CD14-positive monocyte (primary cell): ENCODE measurements at places on chromosomes 5 and 9.

DNA sequence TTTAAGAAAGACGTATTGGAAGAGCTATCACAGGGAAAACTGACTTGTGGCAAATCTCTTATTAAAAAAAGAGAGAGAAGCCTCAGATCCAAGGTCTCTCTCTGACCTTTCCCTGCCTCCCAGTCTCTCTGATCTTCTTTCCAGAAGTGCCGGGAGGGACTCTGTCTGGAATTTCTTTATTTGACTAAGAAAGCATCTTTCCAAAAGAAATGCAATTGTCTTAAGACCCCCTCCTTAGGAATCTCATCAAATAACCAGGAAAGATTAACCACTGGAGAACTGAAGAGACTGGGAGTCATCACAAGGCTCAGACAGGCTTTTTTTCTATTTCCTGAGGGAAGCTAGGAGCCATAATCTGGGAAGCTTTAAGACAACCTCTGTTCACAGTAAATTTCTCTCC lies 4.6 kb downstream of the C1QTNF3 start:
- no peak overlapping the region for H3K4me3 ChIP-seq
- no peaks in the 10 kb centered on the region for H3K27me3 ChIP-seq
- H3K36me3 ChIP-seq = peaks cover 4% of the 10 kb centered on the region
- peaks cover 12% of the 10 kb centered on the region for H3K4me1 ChIP-seq
- DNase-seq = no peak

GRCh38 chr5:68770551-68770950 lies 323.3 kb upstream of the SLC30A5 start:
- H3K27ac ChIP-seq = no peak overlapping the region
- no peak for DNase-seq
- no peaks in the 10 kb centered on the region for H3K4me1 ChIP-seq
- no peaks in the 10 kb centered on the region for H3K36me3 ChIP-seq
- no peak overlapping the region for H3K4me3 ChIP-seq

- H3K27ac ChIP-seq = peak overlapping the region; percentile 99
- H3K36me3 ChIP-seq = no peaks in the 10 kb centered on the region
- H3K27me3 ChIP-seq = no peaks in the 10 kb centered on the region
- H3K4me1 ChIP-seq = peaks cover 100% of the 10 kb centered on the region
- no peak overlapping the region for H3K4me3 ChIP-seq
- peak; percentile 97 for DNase-seq
Measured at GRCh38 chr9:129343424-129344375, 165.6 kb upstream of the IER5L start.

GRCh38 chr5:172278356-172278755 lies 5.2 kb downstream of the UBTD2 start:
- no peak for DNase-seq
- no peaks in the 10 kb centered on the region for H3K36me3 ChIP-seq
- H3K4me1 ChIP-seq = peaks cover 49% of the 10 kb centered on the region
- H3K27me3 ChIP-seq = no peaks in the 10 kb centered on the region
- no peak overlapping the region for H3K27ac ChIP-seq

- H3K4me1 ChIP-seq = peaks cover 8% of the 10 kb centered on the region
- no peak overlapping the region for H3K4me3 ChIP-seq
- H3K36me3 ChIP-seq = no peaks in the 10 kb centered on the region
- no peak overlapping the region for H3K27ac ChIP-seq
Measured at GRCh38 chr9:81619353-81620001, 69.9 kb downstream of the TLE1 start.

DNA sequence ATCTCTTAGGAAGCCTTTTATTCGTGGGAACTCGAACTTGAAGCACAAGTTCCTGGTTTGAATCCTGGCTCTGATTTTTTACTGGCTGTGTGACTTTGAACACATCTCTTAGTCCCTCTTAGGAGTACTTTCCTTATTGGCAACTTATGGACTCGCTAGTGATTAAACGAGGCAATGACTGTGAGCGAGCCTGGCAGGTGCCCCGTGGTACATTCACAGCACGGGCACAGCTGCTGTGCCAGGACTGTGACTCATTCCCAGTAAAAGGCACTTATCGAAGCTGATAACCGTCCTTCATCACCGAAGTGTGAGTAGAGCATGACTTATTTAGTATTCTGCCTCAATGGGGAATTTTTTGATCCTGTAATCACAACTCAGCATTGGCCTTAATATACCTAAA lies 22.7 kb downstream of the CFAP90 start:
- no peak overlapping the region for H3K27ac ChIP-seq
- H3K36me3 ChIP-seq = no peaks in the 10 kb centered on the region
- no peaks in the 10 kb centered on the region for H3K27me3 ChIP-seq
- H3K4me1 ChIP-seq = no peaks in the 10 kb centered on the region
- DNase-seq = no peak

DNA sequence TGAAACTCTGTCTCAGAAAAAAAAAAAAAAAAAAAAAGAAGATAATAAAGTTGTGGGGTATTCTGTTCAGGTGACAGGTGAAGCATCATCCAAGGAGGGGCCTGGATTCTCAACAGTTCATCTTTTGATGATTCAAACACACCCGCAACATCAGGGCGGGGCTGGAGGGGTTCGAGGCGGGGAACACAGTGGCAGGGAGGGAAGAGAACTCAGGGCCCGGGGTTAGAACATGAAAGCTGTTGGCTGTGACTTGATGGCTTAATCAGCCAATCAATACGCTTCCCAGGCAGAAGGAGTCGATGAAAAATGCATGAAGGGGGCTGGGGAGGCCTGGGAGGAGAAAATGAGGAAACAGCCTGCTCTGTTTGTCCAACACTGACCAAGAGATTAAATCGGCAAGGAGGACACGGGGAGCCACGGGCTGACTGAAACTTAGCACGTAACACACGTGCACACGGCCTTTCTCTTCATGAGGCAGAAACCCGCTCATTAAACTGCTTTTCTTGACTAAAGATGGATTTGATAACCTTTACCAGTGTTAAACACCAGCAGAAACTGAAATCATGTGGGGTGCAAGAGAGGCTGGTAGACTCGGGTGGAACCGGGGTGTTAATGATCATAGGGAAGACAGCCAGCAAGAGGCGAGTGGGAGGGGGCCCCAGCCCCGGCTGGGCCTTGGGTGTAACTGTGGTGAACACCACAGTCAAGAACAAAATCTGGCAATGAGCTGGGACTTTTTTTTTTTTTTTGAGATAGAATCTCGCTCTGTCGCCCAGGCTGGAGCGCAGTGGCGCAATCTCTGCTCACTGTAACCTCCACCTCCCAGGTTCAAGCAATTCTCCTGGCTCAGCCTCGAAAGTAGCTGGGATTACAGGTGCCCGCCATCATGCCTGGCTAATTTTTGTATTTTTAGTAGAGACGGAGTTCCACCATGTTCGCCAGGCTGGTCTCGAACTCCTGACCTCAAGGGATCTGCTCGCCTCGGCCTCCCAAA lies 105.7 kb upstream of the RAPGEF1 start:
- no peaks in the 10 kb centered on the region for H3K36me3 ChIP-seq
- no peaks in the 10 kb centered on the region for H3K4me1 ChIP-seq
- H3K27me3 ChIP-seq = no peaks in the 10 kb centered on the region
- no peak overlapping the region for H3K27ac ChIP-seq
- DNase-seq = no peak

- H3K27ac ChIP-seq = no peak overlapping the region
- no peaks in the 10 kb centered on the region for H3K27me3 ChIP-seq
- no peak for DNase-seq
- H3K4me3 ChIP-seq = no peak overlapping the region
- peaks cover 22% of the 10 kb centered on the region for H3K36me3 ChIP-seq
- no peaks in the 10 kb centered on the region for H3K4me1 ChIP-seq
Measured at GRCh38 chr5:78213799-78214198, 80.7 kb downstream of the AP3B1 start.

- H3K4me1 ChIP-seq = peaks cover 28% of the 10 kb centered on the region
- no peaks in the 10 kb centered on the region for H3K36me3 ChIP-seq
- no peak overlapping the region for H3K4me3 ChIP-seq
Measured at GRCh38 chr5:83401122-83401731, 70.3 kb upstream of the VCAN start.

GRCh38 chr5:149450199-149450598 lies 71.1 kb upstream of the IL17B start:
- H3K36me3 ChIP-seq = no peaks in the 10 kb centered on the region
- H3K27me3 ChIP-seq = no peaks in the 10 kb centered on the region
- no peak for DNase-seq
- no peak overlapping the region for H3K27ac ChIP-seq
- no peaks in the 10 kb centered on the region for H3K4me1 ChIP-seq

- H3K27me3 ChIP-seq = no peaks in the 10 kb centered on the region
- no peak overlapping the region for H3K27ac ChIP-seq
- H3K36me3 ChIP-seq = no peaks in the 10 kb centered on the region
- no peak overlapping the region for H3K4me3 ChIP-seq
Measured at GRCh38 chr5:120528609-120529008, 64.5 kb downstream of the PRR16 start.

GRCh38 chr5:110665184-110665726 lies 61.2 kb downstream of the TMEM232 start:
- no peak overlapping the region for H3K27ac ChIP-seq
- no peak overlapping the region for H3K4me3 ChIP-seq
- H3K4me1 ChIP-seq = no peaks in the 10 kb centered on the region

GRCh38 chr9:134627417-134628353 lies 13.9 kb upstream of the COL5A1 start:
- DNase-seq = no peak
- H3K27ac ChIP-seq = no peak overlapping the region
- no peaks in the 10 kb centered on the region for H3K4me1 ChIP-seq
- H3K4me3 ChIP-seq = no peak overlapping the region

GRCh38 chr5:97838214-97838613 lies 655.2 kb upstream of the RIOK2 start:
- H3K36me3 ChIP-seq = no peaks in the 10 kb centered on the region
- H3K27me3 ChIP-seq = no peaks in the 10 kb centered on the region
- H3K4me1 ChIP-seq = no peaks in the 10 kb centered on the region
- H3K27ac ChIP-seq = no peak overlapping the region

DNA sequence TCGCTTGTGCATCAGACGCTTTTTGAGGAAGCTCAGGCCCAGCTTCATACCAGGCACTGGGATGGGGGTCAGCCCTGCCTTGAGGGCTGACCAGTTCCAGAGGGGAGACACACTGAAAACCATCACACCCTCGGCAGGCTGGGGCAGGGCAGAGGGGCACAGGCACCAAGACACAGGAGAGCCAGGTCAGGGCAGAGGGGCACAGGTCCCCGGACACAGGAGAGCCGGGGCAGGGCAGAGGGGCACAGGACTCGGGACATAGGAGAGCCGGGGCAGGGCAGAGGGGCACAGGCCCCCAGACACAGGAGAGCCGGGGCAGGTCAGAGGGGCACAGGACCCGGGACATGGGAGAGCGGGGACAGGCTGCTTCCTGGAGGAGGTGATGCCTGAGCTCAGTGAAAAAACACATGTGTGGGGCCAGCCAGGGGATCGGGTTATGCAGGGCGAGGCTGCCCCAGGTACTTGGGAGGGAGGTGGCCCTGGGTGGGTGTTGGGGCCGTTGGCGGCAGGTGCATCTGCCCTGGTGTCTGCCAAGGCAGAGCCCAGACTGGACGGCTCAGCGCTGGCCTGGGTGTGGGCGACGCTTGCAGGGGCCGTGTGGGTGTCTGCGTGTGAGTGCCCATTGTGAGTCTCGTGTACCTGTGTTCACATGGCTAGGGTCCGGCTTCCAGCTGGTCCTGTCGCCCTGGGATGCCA lies 15.1 kb upstream of the SLC2A6 start:
- no peaks in the 10 kb centered on the region for H3K27me3 ChIP-seq
- no peak for DNase-seq
- no peaks in the 10 kb centered on the region for H3K4me1 ChIP-seq
- H3K4me3 ChIP-seq = no peak overlapping the region

DNA sequence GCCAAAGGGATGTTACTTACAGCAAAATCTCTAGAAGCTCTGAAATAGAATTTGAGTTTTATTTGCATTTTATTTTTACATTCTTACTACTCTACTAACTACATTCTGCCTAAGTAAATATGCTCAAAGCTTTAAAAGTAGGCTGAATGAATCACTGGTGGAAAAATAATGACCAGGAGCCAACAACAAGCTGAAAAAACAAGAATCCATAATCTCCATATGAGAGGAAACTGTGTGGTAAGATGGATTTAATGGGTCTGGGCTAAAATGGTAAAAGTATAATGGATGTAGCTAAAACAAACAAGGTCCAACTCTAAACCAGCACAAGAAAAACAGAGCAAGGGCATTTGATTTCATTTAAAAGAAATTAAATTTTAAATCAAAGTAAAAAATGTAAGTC lies 525.8 kb upstream of the FTMT start:
- no peaks in the 10 kb centered on the region for H3K36me3 ChIP-seq
- no peaks in the 10 kb centered on the region for H3K4me1 ChIP-seq
- no peak overlapping the region for H3K4me3 ChIP-seq
- no peak for DNase-seq
- no peak overlapping the region for H3K27ac ChIP-seq

DNA sequence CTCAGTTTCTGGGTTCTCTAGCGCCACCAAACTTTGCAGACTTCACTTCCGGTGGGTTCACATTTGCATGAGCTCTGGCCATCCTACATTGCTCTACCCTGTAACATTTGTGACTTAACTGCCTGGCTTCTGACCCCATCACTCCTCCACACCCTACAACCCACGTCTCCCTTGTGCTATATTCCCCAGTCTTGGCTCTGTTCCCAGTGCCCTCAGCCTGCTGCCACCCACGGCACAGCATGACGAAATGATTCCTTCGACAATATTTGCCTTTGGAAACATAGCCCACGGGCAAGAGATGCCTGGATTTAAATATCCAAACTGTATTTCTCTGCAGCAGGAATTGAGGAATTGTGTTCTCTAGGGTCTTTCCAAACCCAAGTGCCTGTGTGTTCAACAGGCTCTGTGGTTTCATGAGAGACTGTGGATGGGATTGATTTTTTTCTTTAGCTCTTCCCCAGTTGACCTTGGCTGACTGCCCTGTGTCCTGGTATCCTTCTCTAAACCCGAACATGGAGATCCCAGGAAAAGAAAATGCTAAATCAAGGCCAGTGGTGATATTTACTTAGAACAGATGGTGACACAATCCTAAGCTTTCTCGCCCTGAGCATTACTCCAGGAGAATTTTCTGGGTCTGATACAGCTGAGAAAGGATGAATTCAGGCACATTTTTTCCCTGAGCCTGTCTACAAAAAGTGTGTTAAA lies 44.4 kb upstream of the GRIA1 start:
- no peak overlapping the region for H3K4me3 ChIP-seq
- H3K27me3 ChIP-seq = no peaks in the 10 kb centered on the region
- H3K36me3 ChIP-seq = no peaks in the 10 kb centered on the region
- no peaks in the 10 kb centered on the region for H3K4me1 ChIP-seq
- no peak for DNase-seq

GRCh38 chr9:125141251-125141650 lies 2.1 kb downstream of the SCAI start:
- no peaks in the 10 kb centered on the region for H3K36me3 ChIP-seq
- H3K27ac ChIP-seq = no peak overlapping the region
- DNase-seq = no peak
- peaks cover 12% of the 10 kb centered on the region for H3K4me1 ChIP-seq
- no peak overlapping the region for H3K4me3 ChIP-seq

GRCh38 chr9:138022756-138023393 lies 145.3 kb downstream of the CACNA1B start:
- no peak for DNase-seq
- H3K27ac ChIP-seq = no peak overlapping the region
- no peak overlapping the region for H3K4me3 ChIP-seq

GRCh38 chr9:136268318-136268717 lies 22.7 kb upstream of the QSOX2 start:
- peaks cover 17% of the 10 kb centered on the region for H3K4me1 ChIP-seq
- H3K27ac ChIP-seq = no peak overlapping the region
- H3K36me3 ChIP-seq = no peaks in the 10 kb centered on the region
- H3K27me3 ChIP-seq = peaks cover 4% of the 10 kb centered on the region
- H3K4me3 ChIP-seq = no peak overlapping the region

GRCh38 chr9:18989097-18989496 lies 43.9 kb downstream of the SAXO1 start:
- no peaks in the 10 kb centered on the region for H3K36me3 ChIP-seq
- H3K27ac ChIP-seq = no peak overlapping the region
- no peak for DNase-seq
- H3K4me1 ChIP-seq = no peaks in the 10 kb centered on the region
- no peak overlapping the region for H3K4me3 ChIP-seq
- H3K27me3 ChIP-seq = peaks cover 3% of the 10 kb centered on the region
